ENCODE measurements at places on chromosomes 4 and X. TPM values are rescaled to one million over a fixed set of nuclear protein-coding genes. Genes with fewer than 3 reads are reported as not detected.

GRCh38 chr4:148779771-148780170, 337.6 kb upstream of the NR3C2 start:
- DNase-seq = no peak

MSMO1 gene
- polyA plus RNA-seq = 33.4 TPM

NLGN3 gene
- 5.7 TPM for polyA plus RNA-seq

- no peak for DNase-seq
These were observed 17.4 kb upstream of the AFAP1 start for GRCh38 chr4:7956934-7957656.

DNA sequence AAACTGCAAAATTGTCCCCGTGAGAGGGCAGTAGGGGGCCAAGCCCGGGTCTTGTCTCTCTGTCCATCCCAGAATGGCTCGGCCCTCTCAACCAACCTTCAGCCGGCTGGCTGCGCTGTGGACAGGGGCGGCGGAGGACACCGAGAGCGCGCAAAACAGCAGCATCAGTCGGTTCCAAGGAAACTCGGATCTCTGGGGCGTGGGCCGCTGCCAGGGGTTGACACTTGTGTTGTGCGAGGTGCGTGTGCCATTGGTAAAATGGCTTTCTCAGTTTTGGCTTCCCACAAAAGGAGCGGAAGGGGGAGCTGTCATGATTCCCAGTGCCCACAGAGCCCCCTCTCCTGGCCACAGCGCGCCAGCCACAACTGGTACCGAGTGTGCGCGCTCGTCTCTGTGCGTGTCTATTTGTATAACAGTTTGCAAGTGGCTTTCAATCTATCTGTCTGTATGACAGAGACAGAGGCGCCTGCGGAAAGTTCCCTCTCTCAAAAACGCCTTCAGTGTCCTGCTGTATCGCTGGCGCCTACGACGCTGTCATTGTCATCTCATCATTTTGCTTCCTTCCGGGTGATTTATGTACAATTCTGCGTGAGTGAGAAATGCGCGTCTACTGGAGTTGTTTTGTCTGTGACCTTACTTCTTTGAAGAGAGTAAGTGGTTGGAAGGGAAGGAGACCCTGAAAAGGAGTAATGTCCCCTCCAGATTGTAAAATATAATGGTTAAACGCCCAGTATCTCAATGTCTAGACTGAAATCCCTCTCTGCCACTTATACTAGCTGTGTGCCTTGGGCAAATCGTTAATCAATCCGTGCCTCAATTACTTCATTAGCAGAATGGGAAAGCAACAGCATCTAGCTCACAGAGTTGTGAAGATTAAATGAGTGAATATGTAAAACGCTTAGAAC, 1.8 kb downstream of the DKK2 start:
- peak; percentile 26 for DNase-seq

GPR82 gene
- polyA plus RNA-seq = 0.20 TPM

- no peak for DNase-seq
These were observed 244.3 kb downstream of the GPAT3 start for GRCh38 chr4:83780053-83780733.

DNA sequence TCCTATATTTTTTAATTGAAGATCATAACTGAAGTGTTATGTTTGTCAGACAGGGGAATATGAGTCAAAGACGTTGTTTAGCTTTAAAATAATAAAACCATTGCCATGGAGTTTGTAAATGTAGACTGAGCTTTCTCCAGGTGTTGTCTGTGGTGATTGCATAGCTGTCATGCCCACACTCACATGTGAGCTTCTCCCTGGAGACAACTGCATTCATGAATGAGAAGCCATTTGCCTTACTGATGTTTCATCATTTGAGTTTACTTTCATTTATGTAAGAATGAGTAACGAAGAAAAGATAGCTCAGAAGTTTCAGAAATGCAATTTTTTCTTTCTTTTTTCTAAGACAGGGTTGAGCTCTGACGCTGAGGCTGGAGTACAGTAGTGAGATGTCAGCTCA, 339.1 kb downstream of the GALNTL6 start:
- DNase-seq = no peak

TMEM47 gene
- 32.6 TPM for polyA plus RNA-seq

TRMT2B gene
- 13.2 TPM for polyA plus RNA-seq

GRCh38 chr4:69708211-69708610, 52.2 kb downstream of the SULT1B1 start:
- no peak for DNase-seq

ABLIM2 gene
- polyA plus RNA-seq = 5.7 TPM

SNCA gene
- polyA plus RNA-seq = 59.6 TPM

DNAAF6 gene
- polyA plus RNA-seq = 0.55 TPM

DNA sequence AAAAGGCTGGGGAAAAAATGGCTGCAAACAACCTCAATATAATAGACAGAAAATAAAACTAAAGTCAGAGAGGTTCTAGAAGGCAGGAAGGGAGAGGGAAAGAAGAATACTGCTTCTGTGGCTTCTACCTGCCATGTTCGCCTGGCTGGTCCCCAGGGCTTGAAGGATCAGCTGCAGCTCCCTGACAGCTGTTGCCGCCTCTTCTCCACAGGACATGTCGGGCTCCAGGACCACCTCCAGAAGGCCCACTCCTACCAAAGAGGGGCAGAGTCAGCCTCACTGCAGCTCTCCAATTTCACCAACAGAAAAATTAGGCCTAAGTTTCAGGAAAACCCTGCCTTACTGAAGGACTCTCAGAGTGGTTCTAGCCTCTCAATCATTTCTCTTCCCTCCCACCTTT, 44.9 kb downstream of the GATB start:
- no peak for DNase-seq

- DNase-seq = no peak
These were observed 694 bp downstream of the OCRL start for GRCh38 chrX:129540722-129541184.

DNA sequence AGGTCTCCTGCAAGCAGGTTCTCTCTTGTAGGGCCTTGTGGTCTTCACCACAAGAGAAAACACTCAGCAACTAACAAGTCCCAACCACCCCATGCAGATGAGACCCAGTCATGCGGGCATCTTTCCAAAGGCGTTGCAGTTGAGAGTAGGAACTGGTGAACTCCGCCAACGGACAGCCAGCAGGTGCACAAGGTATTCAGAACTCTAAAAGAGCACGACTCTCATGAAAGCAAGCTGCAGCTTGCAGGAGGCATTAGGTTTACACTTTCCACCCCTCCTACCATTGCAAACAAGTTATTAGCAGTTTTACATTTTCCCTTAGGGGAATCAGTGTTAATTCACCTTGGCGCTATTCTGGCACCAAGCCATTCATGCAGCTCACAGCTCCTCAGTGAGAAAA, 173.4 kb upstream of the KIT start:
- no peak for DNase-seq

HTR2C gene
- 0.31 TPM for polyA plus RNA-seq

UNC5C gene
- polyA plus RNA-seq = 42.5 TPM

DTHD1 gene
- 5.6 TPM for polyA plus RNA-seq

- DNase-seq = no peak
These were observed 54.0 kb downstream of the GC start for GRCh38 chr4:71729856-71730255.

DNA sequence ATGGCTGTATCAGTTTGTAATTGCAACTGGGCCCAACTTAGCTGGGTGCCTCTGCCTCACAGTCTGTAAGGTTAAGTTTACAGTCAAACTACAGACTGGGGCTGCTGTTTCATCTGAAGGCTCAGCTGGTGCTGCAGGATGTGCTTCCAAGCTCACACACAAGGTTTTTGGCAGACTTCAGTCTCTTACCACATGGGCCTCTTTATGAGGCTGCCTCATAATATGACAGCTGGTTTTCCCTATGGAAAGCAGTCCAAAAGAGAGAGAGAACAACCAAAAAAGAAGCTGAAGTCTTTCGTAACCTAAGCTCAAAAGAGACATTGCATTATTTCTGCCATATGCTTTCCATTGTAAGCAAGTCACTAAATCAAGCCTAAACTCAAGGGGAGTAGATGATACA, 271.7 kb downstream of the DCTD start:
- no peak for DNase-seq

GRCh38 chr4:7165874-7166201, 26.5 kb upstream of the SORCS2 start:
- DNase-seq = no peak

DNA sequence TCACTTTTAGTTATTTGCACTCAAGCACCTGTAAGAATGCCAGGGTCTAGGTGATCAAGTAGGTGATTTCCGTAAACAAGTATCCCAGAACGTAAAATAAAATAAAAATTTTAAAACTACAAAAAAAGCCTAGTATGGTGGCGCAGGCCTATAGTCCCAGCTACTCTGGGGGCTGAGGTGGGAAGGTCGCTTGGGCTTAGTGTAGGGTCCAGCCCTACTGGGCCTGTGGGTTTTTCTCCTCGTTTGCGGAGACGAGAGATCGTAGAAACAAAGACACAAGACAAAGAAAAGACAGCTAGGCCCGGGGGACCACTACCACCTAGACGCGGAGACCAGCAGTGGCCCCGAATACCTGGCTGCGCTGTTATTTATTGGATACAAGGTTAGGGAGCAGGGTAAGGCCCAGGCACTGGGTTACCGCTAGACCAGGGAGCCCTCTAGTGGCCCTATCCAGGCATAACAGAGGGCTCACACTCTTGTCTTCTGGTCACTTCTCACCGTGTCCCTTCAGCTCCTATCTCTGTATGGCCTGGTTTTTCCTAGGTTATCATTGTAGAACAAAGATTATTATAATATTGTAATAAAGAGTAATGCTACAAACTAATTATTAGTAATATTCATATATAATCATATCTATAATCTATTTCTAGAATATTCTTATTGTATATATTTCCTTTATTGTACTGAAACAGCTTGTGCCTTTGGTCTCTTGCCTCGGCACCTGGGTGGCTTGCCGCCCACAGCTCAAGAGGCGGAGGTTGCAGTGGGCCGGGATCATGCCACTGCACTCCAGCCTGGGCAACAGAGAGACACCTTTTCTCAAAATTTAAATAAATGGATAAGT, 38.4 kb downstream of the SAGE1 start:
- peak; percentile 49 for DNase-seq

- DNase-seq = no peak
These were observed 203.0 kb downstream of the MAML3 start for GRCh38 chr4:139951021-139951420.

DNA sequence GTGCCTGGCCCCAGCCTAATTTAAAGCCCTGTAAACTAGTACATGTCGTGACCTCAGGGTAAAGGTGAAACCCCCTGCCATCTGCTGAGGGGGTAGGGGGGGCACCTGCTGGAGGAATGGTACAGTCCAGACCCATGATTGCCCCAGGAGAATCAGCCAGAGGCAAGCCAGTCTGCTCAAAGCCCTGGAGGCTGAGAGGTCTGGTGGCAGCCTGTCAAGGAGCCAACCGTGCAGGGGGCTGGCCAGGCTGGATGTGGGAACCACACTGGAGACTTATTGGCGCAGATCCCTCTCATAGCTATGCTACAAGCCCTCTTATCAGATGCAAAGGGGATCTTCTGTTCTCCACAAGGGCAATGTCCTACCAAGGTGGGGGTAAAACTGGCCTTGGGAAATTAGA, 31.4 kb upstream of the PJA1 start:
- DNase-seq = no peak

ZNF280C gene
- polyA plus RNA-seq = 7.9 TPM

PIM2 gene
- polyA plus RNA-seq = 4.9 TPM

GRCh38 chr4:29908276-29908675, 811.9 kb upstream of the PCDH7 start:
- no peak for DNase-seq

TMPRSS11A gene
- 0.04 TPM for polyA plus RNA-seq

- no peak for DNase-seq
These were observed 1.9 kb downstream of the GPC4 start for GRCh38 chrX:133413218-133413925.

- DNase-seq = no peak
These were observed 742.4 kb upstream of the INTU start for GRCh38 chr4:126890383-126890782.

- no peak for DNase-seq
These were observed 338.7 kb upstream of the F9 start for GRCh38 chrX:139191746-139192385.

- DNase-seq = no peak
These were observed 4.6 kb downstream of the SLC38A5 start for GRCh38 chrX:48465336-48465933.

- DNase-seq = no peak
These were observed 1616.1 kb downstream of the C4orf33 start for GRCh38 chr4:130712038-130712437.
